Activated naive CD8-positive, alpha-beta T cell treated with anti-CD3 and anti-CD28 coated beads for 36 hours (primary cell): ENCODE measurements at places on chromosomes 3 and 15.

DNA sequence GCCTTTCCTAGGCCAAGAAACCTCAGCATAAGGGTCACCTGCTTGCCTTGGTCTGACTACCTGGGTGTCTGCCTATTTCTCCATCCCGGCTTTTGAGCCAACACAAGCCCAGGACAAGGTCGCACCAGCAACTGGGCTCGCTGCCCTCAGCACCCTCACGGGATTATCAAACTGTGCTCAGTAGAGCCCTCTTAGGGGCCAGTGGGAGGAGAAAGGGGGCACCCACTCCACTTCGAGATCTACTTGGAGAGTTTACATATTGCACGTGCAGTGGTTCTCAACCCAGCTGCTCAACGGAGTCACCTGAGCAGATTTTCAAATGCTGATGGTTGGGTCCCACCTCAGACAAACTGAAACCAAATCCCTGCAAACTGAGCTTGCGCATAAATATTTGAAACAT is 31.1 kb downstream of the TSPAN3 start:
- H3K4me3 ChIP-seq = no peak overlapping the region
- H3K4me1 ChIP-seq = peaks cover 8% of the 10 kb centered on the region
- peaks cover 47% of the 10 kb centered on the region for H3K36me3 ChIP-seq
- no peak for DNase-seq
- no peaks in the 10 kb centered on the region for H3K27me3 ChIP-seq

GRCh38 chr3:30232142-30232541 is 374.3 kb upstream of the TGFBR2 start:
- no peaks in the 10 kb centered on the region for H3K27me3 ChIP-seq
- H3K27ac ChIP-seq = no peak overlapping the region
- H3K36me3 ChIP-seq = peaks cover 8% of the 10 kb centered on the region
- DNase-seq = no peak
- no peak overlapping the region for H3K4me3 ChIP-seq
- H3K4me1 ChIP-seq = peaks cover 11% of the 10 kb centered on the region

GRCh38 chr3:27025718-27026117 is 343.5 kb downstream of the NEK10 start:
- no peaks in the 10 kb centered on the region for H3K4me1 ChIP-seq
- no peak overlapping the region for H3K27ac ChIP-seq
- no peaks in the 10 kb centered on the region for H3K36me3 ChIP-seq
- DNase-seq = no peak

- H3K36me3 ChIP-seq = no peaks in the 10 kb centered on the region
- H3K4me1 ChIP-seq = no peaks in the 10 kb centered on the region
- H3K27me3 ChIP-seq = no peaks in the 10 kb centered on the region
- H3K27ac ChIP-seq = no peak overlapping the region
- no peak overlapping the region for H3K4me3 ChIP-seq
- DNase-seq = no peak
Measured at GRCh38 chr3:177665122-177665808, 468.0 kb upstream of the TBL1XR1 start.

- peaks cover 14% of the 10 kb centered on the region for H3K4me1 ChIP-seq
- no peaks in the 10 kb centered on the region for H3K36me3 ChIP-seq
- no peak overlapping the region for H3K4me3 ChIP-seq
- H3K27ac ChIP-seq = no peak overlapping the region
- DNase-seq = no peak
- peaks cover 10% of the 10 kb centered on the region for H3K27me3 ChIP-seq
Measured at GRCh38 chr15:39451121-39451688, 129.7 kb upstream of the THBS1 start.

GRCh38 chr15:63233667-63234423 is 43.6 kb upstream of the APH1B start:
- no peaks in the 10 kb centered on the region for H3K27me3 ChIP-seq
- peak overlapping the region; percentile 52 for H3K27ac ChIP-seq
- no peak overlapping the region for H3K4me3 ChIP-seq
- H3K36me3 ChIP-seq = peaks cover 56% of the 10 kb centered on the region
- H3K4me1 ChIP-seq = peaks cover 80% of the 10 kb centered on the region
- DNase-seq = no peak

DNA sequence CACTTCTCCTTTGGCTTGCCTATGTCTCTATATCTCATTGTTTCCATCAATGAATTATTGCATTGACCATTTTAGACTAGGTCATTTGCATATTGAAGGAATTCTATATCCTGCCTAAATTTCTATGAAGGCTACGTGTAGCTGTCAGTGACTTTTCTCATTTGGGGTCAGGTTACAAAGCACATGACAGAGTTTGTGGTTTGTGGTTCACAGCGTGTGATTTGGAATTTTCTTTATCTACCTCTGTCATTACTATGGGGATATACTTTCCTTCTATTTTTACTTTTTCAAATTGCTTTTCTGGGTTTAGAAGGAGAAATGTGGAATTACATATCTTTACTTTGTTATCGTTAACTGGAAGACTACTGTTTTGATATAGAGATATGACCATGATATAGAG is 317.3 kb upstream of the CFAP20DC start:
- H3K4me3 ChIP-seq = no peak overlapping the region
- peaks cover 1% of the 10 kb centered on the region for H3K36me3 ChIP-seq
- peaks cover 16% of the 10 kb centered on the region for H3K4me1 ChIP-seq
- no peak for DNase-seq
- H3K27me3 ChIP-seq = no peaks in the 10 kb centered on the region
- H3K27ac ChIP-seq = no peak overlapping the region

DNA sequence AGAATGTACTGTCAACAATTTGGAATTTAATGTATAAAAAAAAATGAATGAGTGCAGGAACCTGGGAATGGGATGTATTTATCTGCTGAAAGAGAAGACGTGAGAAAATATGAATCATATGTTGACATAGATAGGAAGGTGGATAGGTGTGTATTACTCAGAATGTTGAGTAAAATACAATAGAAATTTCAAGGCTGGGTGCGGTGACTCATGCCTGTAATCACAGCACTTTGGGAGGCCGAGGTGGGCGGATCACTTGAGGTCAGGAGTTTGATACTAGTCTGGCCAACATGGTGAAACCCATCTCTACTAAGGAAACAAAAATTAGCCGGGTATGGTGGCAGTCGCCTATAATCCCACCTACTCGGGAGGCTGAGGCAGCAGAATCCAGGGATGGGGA is 202.8 kb downstream of the CADM2 start:
- no peaks in the 10 kb centered on the region for H3K27me3 ChIP-seq
- H3K36me3 ChIP-seq = no peaks in the 10 kb centered on the region
- DNase-seq = no peak
- no peak overlapping the region for H3K27ac ChIP-seq

GRCh38 chr15:69592954-69593353 is 140.3 kb downstream of the RPLP1 start:
- peaks cover 11% of the 10 kb centered on the region for H3K4me1 ChIP-seq
- H3K27ac ChIP-seq = no peak overlapping the region
- H3K36me3 ChIP-seq = no peaks in the 10 kb centered on the region
- no peak for DNase-seq

DNA sequence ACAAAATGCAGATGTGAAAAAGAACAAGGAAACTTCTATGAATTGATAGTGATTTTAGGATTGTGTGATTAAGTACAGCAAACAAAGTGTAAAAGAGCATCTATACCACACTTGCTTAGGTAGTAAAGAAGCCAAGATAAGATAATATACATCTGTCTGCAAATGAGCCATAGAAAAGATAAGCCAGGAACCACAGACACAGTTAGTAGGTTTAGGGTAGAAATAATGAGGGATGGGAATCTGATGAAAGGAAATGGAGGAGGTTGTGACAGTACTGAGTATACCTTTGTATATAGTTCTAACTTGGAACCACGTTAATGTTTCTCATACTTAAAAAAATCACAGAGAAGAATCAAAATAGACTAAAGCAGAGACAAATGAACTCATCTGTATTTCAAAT is 54.0 kb downstream of the TCF12 start:
- no peaks in the 10 kb centered on the region for H3K27me3 ChIP-seq
- no peak for DNase-seq
- peak overlapping the region; percentile 59 for H3K27ac ChIP-seq
- peaks cover 55% of the 10 kb centered on the region for H3K4me1 ChIP-seq
- peaks cover 15% of the 10 kb centered on the region for H3K36me3 ChIP-seq

DNA sequence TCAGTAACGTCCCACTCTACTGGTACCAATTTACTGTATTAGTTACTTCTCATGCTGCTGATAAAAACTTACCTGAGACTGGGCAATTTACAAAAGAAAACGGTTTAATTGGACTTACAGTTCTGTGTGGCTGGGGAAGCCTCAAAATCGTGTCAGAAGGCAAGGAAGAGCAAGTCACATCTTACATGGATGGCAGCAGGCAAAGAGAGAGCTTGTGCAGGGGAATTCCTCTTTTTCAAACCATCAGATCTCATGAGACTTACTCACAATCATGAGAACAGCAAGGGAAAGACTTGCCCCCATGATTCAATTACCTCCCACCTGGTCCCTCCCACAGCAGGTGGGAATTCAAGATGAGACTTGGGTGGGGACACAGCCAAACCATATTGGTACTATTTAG is 908.2 kb upstream of the NR2F2 start:
- H3K27ac ChIP-seq = no peak overlapping the region
- H3K4me3 ChIP-seq = no peak overlapping the region
- H3K4me1 ChIP-seq = no peaks in the 10 kb centered on the region

- H3K4me3 ChIP-seq = no peak overlapping the region
- H3K4me1 ChIP-seq = no peaks in the 10 kb centered on the region
- no peaks in the 10 kb centered on the region for H3K36me3 ChIP-seq
- no peak overlapping the region for H3K27ac ChIP-seq
- no peak for DNase-seq
- peaks cover 8% of the 10 kb centered on the region for H3K27me3 ChIP-seq
Measured at GRCh38 chr15:61621865-61622264, 392.8 kb upstream of the RORA start.

- no peak overlapping the region for H3K27ac ChIP-seq
- H3K36me3 ChIP-seq = no peaks in the 10 kb centered on the region
- H3K4me3 ChIP-seq = no peak overlapping the region
- H3K27me3 ChIP-seq = peaks cover 3% of the 10 kb centered on the region
- H3K4me1 ChIP-seq = no peaks in the 10 kb centered on the region
Measured at GRCh38 chr3:127092776-127093175, 100.2 kb upstream of the PRR23E start.

DNA sequence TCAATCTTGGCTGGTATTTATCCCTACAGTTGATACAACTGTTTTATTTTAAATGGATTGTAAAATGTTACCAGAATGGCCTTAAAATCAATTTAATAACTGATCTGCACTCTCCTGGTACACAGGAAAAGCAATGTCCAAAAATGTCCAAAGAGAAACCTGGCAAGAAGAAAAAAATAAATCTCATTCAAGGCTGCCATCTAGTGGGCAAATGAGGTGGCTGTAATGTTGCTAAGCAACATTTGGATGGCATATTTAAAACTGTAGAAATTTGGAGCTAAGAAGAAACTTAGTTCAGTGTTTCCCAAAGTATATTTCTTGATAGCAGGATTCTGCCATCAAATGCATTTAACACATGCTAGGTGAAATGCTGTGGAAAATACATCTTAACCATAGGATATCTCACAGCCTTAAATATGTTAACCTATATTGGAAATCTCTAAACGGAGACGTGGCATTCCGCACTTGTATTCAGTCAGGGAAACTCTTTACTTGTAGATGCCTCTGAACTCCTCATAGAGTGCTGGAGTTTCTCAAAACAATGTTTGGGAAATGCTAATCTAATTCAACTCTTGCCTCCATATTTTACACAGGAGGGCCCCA is 216.8 kb downstream of the ERC2 start:
- peaks cover 1% of the 10 kb centered on the region for H3K4me1 ChIP-seq
- DNase-seq = no peak
- H3K4me3 ChIP-seq = no peak overlapping the region
- peaks cover 4% of the 10 kb centered on the region for H3K27me3 ChIP-seq
- no peaks in the 10 kb centered on the region for H3K36me3 ChIP-seq

- peaks cover 13% of the 10 kb centered on the region for H3K27me3 ChIP-seq
- DNase-seq = no peak
- no peak overlapping the region for H3K27ac ChIP-seq
- no peaks in the 10 kb centered on the region for H3K36me3 ChIP-seq
- H3K4me1 ChIP-seq = no peaks in the 10 kb centered on the region
Measured at GRCh38 chr3:29516164-29516563, 235.3 kb downstream of the RBMS3 start.

GRCh38 chr3:150631515-150632221 is 28.5 kb downstream of the SELENOT start:
- peaks cover 11% of the 10 kb centered on the region for H3K36me3 ChIP-seq
- H3K4me3 ChIP-seq = no peak overlapping the region
- H3K27me3 ChIP-seq = no peaks in the 10 kb centered on the region
- DNase-seq = no peak

GRCh38 chr15:51051776-51052175 is 42.9 kb downstream of the TNFAIP8L3 start:
- H3K4me3 ChIP-seq = no peak overlapping the region
- no peak overlapping the region for H3K27ac ChIP-seq
- H3K4me1 ChIP-seq = no peaks in the 10 kb centered on the region
- H3K27me3 ChIP-seq = peaks cover 9% of the 10 kb centered on the region
- no peak for DNase-seq

GRCh38 chr15:64949383-64950186 is 37.9 kb downstream of the ANKDD1A start:
- peaks cover 4% of the 10 kb centered on the region for H3K36me3 ChIP-seq
- no peak overlapping the region for H3K4me3 ChIP-seq
- no peak overlapping the region for H3K27ac ChIP-seq
- H3K27me3 ChIP-seq = no peaks in the 10 kb centered on the region
- no peak for DNase-seq

GRCh38 chr3:43001556-43002121 is 22.5 kb downstream of the GASK1A start:
- peaks cover 22% of the 10 kb centered on the region for H3K4me1 ChIP-seq
- no peak overlapping the region for H3K27ac ChIP-seq
- no peaks in the 10 kb centered on the region for H3K27me3 ChIP-seq
- H3K4me3 ChIP-seq = no peak overlapping the region

DNA sequence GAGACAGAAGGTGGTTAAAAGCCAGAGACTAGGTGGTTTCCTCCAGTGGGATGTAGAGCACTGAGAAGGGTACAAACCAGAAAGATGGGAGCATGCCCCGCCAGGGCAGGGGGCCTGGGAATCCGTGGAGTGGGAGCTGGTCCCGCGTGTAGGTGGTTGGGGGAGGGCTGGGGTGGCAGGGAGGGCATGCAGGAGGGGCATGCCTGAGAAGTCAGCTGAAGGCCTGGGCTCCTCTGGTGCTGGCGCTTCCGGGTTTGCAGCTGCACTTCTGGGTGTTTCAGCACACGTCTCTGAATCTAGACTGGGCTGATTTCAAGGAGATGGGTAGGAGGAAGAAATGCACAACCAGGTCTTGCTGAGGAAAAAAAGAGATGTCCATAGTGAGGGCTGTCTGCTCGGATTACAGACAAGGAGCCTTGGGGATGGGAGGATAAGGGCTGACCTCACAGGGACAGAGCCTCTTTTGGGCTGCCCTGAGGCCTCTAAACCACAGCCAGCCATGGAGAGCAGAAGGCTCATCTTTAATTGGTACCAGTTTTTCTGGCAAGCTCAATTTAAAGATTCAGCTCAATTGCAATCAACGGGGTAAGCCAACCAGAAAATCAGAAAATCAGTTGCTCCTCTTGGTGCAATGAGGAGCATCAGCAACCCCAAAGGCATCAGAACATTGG is 151.9 kb downstream of the FAM43A start:
- DNase-seq = no peak
- H3K4me3 ChIP-seq = no peak overlapping the region
- H3K27ac ChIP-seq = no peak overlapping the region
- no peaks in the 10 kb centered on the region for H3K36me3 ChIP-seq
- H3K27me3 ChIP-seq = no peaks in the 10 kb centered on the region
- no peaks in the 10 kb centered on the region for H3K4me1 ChIP-seq
